DMS79 treated with DMSO at 0.1 percent for 48 hours (cell line): ENCODE measurements at places on chromosomes 4 and X.

DNA sequence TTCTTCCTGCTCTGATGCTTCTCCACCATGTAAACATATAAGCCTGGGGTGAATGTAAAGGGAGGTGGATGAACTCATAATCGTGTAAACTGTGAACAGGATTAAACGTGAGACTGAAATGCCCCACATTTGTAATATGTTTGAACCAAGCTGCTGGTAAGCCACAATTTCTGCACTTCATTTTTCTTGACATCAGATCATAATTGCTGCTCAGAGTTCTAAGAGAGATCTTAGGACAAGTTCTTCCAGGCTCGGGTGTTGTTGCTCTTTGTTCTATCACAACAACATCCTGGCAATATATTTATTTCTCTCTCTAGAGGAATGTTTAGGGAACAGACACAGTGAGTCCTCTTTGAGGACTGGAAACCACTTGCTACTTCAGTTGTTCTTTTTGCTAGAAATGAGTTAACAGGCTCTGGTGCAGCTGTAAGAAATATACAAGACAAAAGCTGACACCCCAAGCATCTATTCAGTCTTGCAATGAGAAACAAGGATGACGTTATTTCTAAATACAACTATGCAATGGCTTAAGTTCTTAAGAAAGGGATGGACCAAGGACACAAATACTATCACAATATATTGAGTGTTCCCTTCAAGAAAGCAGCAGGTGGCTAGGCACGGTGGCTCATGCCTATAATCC, 59.6 kb downstream of the LNX1 start:
- no peak for DNase-seq

DNA sequence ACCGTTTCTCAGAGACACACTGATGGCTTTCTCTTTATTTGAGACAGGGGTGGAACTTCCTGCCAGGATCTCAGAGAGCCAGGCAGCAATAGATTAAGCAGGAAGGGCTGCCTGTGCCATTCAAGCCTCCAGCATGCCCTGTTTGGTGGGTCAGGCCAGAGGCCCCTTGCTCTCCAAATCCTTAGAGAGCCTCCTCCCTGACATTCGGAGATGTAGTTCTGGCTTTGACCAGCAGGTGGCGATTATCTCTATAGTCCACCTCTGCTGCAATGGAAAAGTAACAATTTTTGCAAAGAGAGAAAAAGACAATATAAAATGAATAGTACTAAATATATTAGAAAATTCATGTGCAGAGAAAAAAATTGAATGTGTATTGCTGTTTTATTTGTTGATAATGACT, 93.9 kb downstream of the NXF2B start:
- no peak for DNase-seq

GRCh38 chr4:105014234-105014633, 132.4 kb upstream of the TET2 start:
- no peak for DNase-seq

GRCh38 chr4:113088050-113088449, 38.6 kb downstream of the ANK2 start:
- DNase-seq = no peak

DNA sequence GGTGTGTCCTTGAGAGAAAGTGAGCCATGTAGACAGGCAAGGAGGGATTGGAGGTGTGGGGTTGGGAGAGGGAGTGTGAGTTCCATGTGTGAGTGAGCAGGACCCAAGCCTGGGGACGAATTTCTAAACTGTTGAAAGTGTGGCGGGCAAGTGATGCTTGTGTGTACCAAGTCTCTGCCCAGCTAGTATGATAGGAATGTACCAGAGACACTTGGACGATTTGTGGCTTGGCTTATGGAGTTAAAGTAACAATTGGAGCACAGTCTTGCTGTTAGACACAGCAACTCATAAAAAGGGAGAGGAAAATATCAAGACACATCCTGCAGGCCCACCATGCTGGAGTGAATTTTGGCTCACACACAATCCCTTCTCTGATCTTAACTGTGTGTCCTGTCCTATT, 8.5 kb downstream of the PTTG2 start:
- no peak for DNase-seq

DNA sequence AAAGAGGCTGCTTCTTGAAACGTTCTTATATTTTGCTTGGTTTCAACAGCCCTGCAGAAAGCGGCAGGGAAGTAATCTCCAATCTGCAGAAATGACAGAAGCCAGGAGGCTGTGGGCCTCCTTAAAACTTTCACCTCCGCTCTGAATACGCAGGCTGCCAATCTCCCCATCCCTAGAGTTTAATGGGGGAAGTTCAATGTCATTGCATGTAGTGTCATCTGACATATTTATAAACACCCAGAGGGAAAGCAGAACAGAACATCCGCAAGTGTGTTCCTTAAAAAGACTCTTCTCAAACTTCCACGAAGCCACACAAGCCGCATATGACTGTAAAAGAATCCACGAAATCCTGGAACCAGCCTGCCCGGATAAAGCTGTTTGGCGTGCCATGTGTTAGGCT, 148.8 kb upstream of the TBL1X start:
- DNase-seq = no peak

- no peak for DNase-seq
Observed at GRCh38 chr4:47145630-47146029, 114.3 kb downstream of the GABRB1 start.

DNA sequence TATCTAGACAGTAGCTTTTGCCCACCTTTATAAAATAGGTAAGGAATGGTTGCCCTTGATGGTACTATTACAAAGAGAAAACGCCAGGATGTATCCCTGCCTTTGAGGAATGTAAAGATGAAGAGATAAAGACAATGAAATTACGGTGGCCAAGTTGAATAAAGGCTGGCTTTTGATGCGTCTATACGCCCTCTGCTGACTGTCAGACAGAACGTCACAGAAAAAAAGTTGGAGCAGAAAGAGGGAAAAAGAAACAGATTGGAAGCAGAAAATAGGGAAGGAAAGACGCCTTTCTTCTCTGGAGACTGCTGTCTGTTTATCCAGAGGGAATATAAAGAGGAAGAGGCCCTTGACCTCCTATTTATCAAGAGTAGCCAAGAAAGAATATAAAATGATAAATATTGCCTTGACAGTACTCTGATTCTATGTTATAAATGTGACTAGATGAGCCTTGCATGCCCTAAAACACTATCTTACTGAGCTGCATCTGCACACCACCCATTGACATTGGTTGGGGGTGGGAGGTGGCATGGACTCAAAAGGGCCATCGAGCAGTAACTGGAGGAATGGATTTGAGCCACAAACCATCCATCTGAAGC, 30.6 kb downstream of the PCDH19 start:
- no peak for DNase-seq

DNA sequence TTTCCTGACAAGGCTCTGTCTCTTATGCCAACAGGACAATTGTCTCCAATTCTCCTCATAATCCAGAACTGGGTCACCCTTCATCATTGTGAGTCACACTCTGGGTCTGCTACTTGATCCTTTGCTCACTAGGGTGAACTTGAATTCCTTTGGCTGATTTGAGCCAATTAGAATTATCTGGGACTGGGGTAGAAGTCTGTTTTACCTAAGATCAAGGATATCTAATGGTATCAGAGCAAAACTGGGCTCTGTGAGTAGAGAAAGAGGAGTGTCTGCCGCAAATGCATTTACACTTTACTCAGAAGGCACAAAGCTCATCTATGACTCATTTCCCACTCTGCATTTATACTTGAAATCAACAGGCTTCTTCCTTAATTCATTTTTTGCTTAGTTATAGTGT, 72.6 kb downstream of the PITX2 start:
- DNase-seq = no peak

DNA sequence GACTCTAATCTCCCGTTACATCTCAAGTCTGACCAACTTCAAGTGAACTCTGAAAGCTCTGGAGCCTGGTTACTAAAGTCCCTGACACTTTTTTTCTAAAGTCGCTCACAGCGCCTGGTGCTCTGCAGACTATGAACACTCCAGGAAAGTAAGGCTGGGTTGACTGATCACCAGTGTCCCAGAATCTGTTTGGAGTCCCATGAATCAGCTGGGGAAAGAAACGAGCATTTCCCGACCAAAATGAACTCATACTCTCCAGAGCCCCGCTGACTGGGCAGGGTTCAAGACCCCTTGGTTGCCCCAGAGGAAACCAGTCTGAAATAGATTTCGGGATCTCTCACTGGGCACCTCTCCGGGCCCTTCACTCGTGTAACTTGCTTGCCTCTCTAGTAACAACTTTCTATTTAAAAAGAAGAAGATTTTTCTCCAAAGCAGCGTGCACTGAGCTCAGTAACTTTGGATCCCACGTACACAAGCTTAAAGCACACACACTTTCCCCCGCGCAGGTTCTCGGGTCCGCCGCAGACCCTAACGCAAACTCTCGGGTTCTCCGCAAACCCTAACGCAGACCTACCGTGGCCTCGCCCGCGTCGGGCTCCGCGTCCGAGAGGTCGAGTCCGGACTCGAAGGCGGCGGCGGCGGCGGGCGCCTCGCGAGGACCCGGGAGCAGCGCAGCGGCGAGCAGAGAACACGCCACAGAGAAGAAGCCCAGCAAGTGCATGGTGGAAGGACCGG, 964 bp downstream of the VEGFC start:
- no peak for DNase-seq

GRCh38 chrX:107454302-107454701, 4.8 kb downstream of the FRMPD3 start:
- no peak for DNase-seq

DNA sequence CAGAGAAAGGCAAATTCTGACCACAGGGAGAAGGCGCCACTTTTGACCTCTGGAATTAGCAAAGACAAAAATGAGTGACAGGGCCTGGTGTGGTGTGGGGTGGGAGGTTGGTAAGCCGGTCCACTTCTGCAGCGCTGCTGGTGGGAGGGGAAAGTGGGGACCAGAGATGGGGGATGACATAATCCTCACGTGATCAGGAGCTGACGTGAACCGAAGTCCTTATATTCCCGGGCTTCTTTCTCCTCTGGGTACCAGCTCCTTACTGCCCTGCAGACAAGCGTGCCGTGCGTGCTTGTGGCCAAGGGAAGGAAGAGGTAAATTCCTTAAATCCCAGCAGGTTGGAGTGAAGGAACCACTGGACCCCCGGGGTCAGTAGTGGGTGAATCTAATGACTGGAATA, at the start of gene TCEAL7:
TCEAL7 (plus strand) TSS at position 249 of the 400 bp plus-strand sequence. CDS start 1,165 bp downstream, outside the sequence.
- no peak for DNase-seq

GRCh38 chr4:1746265-1746691, 25.0 kb downstream of the TACC3 start:
- no peak for DNase-seq

DNA sequence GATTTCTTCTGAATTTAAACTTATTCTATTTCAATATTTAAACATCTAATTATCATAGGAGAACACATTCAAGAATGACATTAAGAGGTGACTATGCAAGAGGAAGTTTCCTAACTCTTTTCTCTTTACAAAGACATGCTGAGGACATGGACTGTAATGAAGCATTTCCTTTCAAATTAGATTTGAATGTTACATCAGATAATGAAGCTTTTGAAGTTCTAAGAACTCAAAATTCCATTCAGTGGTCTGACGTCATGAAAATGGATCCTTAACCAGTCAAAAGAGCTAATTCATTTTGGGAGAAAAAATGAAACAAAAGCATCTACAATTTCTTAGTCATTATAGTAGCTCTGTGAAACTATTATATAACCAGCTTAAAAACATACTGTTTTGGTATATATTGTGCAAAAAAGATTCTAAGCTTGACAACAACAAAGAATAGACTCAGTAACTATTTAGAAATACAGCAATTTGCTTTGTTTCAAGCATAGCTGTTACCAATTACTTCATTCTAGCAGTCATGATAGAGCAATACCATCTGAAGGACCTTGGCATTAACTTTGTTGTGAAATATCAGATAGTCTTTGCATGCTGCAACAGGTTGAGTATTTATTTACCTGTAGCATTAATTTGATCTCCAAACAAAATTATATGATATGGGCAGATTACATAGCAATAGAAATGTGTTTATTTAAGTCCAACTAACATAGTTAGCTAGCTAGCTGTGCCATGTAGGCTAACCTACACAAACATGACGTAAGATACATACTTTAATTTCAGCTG, 13.7 kb upstream of the DTHD1 start:
- DNase-seq = no peak

DNA sequence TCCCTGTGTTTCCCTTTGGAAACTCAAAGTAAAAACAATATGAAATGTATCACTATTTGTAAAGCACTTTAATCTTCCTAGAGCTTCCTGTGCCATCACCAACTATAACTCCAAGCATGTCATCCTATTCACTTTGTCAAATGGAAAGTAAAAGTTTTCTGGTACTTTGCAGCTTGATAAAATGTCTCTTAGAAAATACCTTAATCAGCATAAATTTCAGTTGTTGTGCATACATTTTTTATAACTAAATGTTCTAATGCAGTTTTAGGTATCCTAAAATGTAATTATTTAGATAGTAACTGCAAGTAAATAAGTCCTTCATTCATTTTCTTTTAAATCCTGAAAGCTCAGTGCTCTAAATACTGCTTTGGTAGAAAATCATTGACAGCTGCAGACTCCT, 558.7 kb downstream of the GRID2 start:
- no peak for DNase-seq

DNA sequence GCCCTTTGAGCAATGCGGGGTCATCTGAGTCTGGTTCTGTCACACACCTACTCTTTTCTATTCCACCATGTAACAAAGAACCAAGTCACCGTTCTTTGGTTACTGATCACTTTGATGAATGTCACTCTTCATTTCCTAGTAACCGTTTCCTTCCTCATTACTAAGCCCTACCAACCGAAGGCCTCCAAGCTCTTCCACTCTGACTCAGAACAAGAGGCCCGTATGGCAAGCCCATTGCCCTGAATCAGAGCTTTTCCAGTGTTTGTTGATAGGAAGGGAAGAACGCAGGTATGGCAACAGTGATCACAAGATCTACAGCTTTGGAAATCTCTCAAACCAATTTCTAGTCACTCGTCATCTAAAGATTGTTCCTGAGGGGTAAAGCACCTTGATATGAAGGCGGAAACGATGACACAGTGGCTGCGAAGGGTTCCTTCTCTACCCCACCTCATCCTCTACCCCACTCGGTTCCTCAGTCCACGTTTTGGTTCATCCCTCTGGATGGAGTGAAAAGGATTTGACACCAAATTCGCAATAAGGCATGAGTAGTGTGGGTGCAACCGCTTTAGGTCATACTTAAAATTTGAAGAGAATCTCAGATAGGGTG, 28.0 kb upstream of the CD40LG start:
- no peak for DNase-seq

- no peak for DNase-seq
Observed at GRCh38 chr4:111937368-111937767, 207.9 kb upstream of the FAM241A start.

- DNase-seq = no peak
Observed at GRCh38 chrX:76253432-76253831, 80.6 kb downstream of the PBDC1 start.

GRCh38 chrX:21658746-21659145, 616 bp upstream of the KLHL34 start:
- no peak for DNase-seq

DNA sequence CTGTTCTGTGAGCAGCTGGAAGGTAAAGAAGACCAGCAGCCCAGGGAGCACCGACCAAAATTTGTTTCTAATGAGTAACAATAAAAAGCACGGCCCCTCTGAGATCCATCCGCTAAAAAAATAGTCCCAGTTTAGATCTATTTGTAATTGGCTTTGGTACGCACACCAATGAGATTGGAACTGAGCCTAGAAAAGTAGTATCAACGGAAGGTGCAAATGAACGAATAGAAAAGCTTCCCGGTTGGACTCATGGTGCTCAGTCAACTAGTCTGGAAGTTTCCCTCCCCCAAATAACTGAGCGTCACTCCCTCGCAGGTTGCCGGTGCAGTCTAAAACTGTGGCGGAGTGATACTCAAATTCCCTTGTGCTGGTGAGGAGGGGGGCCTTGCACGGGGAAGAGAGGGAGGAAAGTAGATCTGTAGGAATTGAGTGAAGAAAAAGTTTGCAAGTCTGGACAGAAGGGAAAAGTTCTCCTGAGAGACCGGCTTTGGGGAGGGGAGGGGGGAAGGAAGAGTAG, at the start of gene COL4A5:
COL4A5 (plus strand) TSS at position 413 of the 517 bp plus-strand sequence. CDS start 288 bp downstream, outside the sequence.
- DNase-seq = no peak

GRCh38 chr4:110849461-110849860, 226.6 kb upstream of the PITX2 start:
- no peak for DNase-seq
